ENCODE measurements at places on chromosomes 16 and 17. TPM values are rescaled to one million over a fixed set of nuclear protein-coding genes. Genes with fewer than 3 reads are reported as not detected.

Gene ZSCAN10
- total RNA-seq, result not detected

Gene MRM1
- total RNA-seq, result 17.9 TPM

Gene HSD11B2
- total RNA-seq, result 1.7 TPM

Gene SHISA6
- total RNA-seq, result not detected

Gene ST6GALNAC2
- 0.98 TPM for total RNA-seq

Gene CCL7
- total RNA-seq, result not detected

Gene TPSG1
- not detected for total RNA-seq

Gene XAF1
- total RNA-seq, result not detected

Gene CCL13
- total RNA-seq, result not detected

Gene GFOD2
- 14.0 TPM for total RNA-seq

Gene TBC1D28
- total RNA-seq, result not detected

Gene BFAR
- 103 TPM for total RNA-seq

Gene SLC6A2
- not detected for total RNA-seq

Gene CHAD
- total RNA-seq, result not detected

Gene SLC16A6
- 0.43 TPM for total RNA-seq

Gene MYH10
- 23.6 TPM for total RNA-seq

Gene ACSM5
- total RNA-seq, result not detected

Gene SLC16A13
- 11.9 TPM for total RNA-seq

Gene TSNAXIP1
- 0.43 TPM for total RNA-seq

Gene VAC14
- total RNA-seq, result 32.4 TPM

Gene TEKT1
- total RNA-seq, result not detected

Gene SMARCE1
- total RNA-seq, result 119 TPM

Gene HS3ST2
- not detected for total RNA-seq

Gene EFCAB5
- 0.39 TPM for total RNA-seq

Gene SDR42E1
- 1.3 TPM for total RNA-seq

Gene HCFC1R1
- 176 TPM for total RNA-seq

Gene TTLL6
- total RNA-seq, result 0.46 TPM

Gene ANKRD40CL
- total RNA-seq, result not detected

Gene ASIC2
- 2.0 TPM for total RNA-seq

Gene GAS2L2
- total RNA-seq, result not detected

Gene SLC2A4
- total RNA-seq, result 0.20 TPM

Gene SLC9A5
- 1.7 TPM for total RNA-seq

Gene PLEKHG4
- 15.7 TPM for total RNA-seq

Gene KCNG4
- total RNA-seq, result not detected

Gene NTN1
- total RNA-seq, result 0.37 TPM

Gene SLC35G6
- not detected for total RNA-seq

Gene LPO
- not detected for total RNA-seq

Gene SLC22A31
- total RNA-seq, result 1.2 TPM

All from A549 treated with ZK216348 at 1 μM for 4 hours (cell line).